H1 (cell line): ENCODE measurements at places on chromosomes 11 and 22. TPM values are rescaled to one million over a fixed set of nuclear protein-coding genes. Genes with fewer than 3 reads are reported as not detected.

GRCh38 chr11:66313321-66314185 is 3.3 kb downstream of the CD248 start:
- DNase-seq = no peak

GRCh38 chr11:72595292-72595684 is 78.9 kb downstream of the PDE2A start:
- DNase-seq = no peak

DNA sequence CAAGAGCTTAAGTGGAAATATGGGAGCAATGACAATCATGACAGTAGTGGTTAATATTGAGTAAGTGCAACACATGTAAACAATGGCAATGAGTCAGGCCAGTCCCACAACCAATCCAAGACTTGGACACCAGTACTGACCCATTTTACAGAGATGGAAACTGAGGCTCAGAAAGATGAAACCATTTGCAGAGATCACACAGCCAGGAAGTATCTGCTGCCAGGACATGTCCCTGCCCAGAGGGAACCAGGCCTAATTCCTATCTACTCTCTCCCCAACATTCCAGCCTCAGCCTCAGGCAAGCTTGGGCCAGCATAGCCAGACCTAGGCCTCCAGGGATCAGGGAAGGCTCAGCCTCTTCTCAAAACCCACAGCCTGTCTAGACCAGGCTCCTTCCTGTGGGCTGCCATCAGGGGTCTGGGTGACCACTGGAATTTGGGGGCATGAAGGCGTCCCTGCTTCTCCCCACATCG is 395.1 kb downstream of the MN1 start:
- DNase-seq = no peak

GRCh38 chr11:64070314-64070681 is 34.6 kb downstream of the FLRT1 start:
- no peak for DNase-seq

GRCh38 chr11:107785401-107785800 is 73.2 kb downstream of the SLC35F2 start:
- DNase-seq = no peak

DNA sequence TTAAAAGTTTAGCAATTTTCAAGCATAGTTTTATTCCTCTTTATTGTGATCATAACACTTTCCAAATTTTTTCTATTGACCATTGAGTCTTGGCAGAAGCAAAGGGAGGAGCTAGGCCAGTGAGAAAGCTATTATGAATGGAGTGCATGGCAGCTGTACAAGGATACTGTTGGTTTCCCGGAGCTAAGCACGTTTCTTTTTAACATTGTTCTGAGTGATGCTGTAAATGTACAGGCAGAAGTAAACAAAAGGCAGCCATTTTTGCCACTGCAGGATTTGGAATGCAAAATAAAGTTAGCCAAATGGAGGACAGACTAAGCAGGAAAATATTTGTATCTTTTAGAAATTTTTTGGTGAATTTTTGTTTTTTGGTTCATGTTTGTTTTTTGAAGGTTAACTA is 16.2 kb downstream of the CBL start:
- DNase-seq = no peak

Gene TUB
- total RNA-seq = 29.9 and 31.3 TPM in 2 replicates
